ENCODE measurements at places on chromosomes 1 and 21.

GRCh38 chr1:15799004-15799867, 8.2 kb downstream of the UQCRHL start:
- DNase-seq: no peak

DNA sequence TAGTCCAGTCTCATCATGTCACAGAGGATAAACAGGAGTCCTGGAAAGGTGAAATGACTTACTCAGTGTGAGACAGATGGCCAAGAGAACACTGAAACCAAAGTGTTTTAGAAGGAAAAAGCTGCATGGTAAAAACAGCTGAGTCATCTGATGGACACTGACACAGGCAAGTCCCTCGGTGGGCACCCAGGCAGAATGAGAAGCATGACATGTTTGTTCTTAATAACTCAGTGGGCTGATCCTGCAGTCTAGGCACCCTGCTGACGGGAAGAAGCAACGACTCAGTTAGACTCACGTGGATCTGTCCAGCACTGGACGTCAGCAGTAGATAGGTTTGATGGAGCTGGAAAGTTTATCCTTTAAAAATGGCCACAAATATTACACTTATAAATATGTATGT, 116.9 kb downstream of the RGS7 start:
- DNase-seq: no peak

DNA sequence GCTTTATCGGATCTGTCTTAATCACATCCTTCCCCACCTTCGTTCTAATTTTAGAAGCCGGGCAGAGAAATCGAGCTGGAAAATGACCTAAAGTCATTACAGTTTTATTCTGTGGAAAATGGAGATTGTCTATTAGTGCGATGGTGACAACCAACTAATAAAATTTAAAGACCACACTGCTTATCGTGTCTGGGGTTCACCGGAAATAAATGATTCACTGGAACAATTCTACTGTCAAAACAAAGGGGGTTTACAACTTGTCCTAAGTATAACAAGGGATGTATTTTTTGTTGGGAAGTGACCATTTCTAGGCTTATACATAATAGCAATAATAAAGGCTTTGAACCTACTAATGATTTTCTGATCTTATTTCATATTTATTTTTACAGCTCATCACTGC, 55.6 kb downstream of the B3GALNT2 start:
- DNase-seq: no peak

- no peak for DNase-seq
Observed at GRCh38 chr1:225818229-225818628, 8.3 kb downstream of the EPHX1 start.

DNA sequence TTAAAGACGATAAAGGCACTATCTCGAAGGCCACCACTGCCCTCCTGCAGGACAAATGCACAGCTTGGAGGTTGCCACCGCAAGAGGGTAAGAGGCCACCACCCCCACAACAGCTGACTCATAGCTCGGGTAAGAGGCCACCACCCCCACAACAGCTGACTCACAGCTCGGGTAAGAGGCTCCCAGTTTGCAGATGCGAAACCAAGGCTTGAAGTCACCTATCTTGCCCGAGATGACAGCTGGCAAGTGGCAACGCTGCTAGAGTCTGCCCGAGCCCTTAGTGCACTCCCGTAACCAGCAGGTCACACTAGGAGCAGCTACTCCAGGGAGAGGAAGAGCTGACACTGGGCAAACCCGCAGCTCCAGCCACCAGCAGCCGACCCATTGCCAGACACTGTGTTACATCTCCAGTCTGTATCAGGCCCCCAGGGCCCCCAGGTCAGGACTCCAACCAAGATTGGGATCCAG, 17.1 kb upstream of the SPSB1 start:
- peak; percentile 45 for DNase-seq

DNA sequence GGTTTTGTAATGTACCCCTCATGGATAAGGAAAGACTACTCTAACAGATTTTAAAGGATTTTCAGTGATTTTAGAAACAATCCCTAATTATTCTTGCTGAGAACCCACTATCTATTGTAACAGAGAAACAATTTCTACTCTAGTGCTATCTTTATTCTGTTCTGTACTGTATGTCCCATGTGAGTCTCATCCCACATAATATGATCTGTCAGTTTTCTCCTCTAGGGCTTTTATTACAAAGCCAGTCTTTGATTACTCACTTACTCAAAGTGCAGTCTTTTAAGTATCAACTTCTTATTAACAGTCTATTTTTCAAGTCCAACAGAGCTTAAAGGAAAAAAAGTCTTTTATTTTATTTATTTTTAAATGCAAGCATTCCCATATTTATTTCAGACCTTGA, 54.8 kb downstream of the CTH start:
- no peak for DNase-seq

GRCh38 chr1:25727635-25728286, 72.2 kb upstream of the SELENON start:
- DNase-seq: no peak

GRCh38 chr1:89974696-89975470, 20.0 kb upstream of the ZNF326 start:
- no peak for DNase-seq

GRCh38 chr1:9890224-9890731, 19.8 kb downstream of the CTNNBIP1 start:
- DNase-seq: no peak

DNA sequence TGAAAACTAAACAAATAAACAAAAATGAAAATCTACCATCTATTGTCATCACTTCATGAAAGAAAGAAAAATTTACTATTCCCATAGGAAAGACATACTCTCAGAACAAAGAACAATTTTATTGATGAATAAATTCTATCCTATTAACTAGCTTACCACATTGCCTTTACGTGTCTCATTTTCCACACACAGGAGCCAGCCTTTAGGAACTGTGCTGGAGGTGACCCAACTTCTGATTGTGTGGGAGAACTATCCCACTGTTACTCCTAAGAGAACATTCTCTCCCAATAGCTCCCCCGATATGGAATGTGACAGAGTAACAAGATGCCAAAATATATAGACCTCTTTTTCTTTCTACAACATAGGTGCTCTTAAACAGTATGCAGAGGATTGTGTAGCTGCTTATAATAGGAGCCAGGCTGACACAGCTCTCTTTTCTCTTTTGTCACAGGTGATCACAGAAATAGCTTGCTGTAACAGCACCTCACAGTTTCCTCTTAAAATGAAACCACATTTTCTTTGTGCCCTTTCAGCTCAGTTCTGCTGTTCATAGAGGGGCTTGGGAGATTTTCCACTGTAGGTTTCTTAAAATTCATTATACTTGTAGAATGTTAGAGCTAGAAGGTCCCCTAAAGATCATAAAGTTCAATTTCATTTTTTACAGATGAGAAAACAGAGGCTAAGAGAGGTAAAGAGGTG, 35.5 kb downstream of the C21orf91 start:
- no peak for DNase-seq

GRCh38 chr1:19313961-19314882, 2.1 kb downstream of the SLC66A1 start:
- no peak for DNase-seq

GRCh38 chr1:175072099-175072951, 4.7 kb downstream of the TNN start:
- no peak for DNase-seq

DNA sequence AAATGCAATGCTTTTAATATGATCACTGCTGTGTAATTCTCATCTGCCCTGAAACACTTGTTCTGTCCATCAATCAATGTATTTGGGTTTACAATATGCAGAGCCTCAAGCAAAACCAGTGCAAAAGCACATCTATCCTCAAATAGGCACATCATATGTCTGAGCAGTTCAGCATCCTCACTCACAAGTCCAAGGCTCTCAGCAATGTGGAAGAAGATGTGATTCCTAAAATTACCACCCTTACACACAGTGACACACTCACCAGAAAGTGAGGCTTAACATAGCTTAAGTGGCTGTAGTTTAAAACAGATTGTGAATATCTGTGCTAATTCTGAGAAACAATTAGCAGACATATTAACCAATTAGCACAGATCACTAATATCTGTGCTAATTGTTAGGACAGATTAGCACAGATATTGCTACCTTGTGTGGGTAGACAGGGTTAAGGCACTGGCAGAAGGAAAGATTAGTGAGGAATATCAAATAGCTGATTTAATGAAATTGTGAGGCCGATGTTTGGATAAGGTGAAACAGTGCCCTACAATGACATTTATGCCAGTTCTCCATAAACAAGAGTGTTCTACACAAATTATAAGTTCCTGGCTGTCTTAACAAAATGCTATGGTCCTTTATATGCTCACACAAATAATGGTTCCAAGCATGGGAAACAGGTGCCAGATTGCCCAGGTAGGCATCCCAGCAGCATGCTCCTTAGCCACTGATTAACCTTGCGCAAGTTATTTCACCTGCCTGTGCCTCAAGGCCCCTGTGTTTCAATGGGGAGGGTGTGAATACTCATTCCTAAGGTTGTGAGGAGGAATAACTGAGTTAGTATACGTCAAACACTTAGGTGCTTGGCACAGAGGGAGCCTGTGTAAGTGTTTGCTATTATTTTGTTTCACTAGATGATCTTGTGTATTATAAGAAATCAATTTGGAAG, 41.7 kb downstream of the MRPL39 start:
- no peak for DNase-seq

DNA sequence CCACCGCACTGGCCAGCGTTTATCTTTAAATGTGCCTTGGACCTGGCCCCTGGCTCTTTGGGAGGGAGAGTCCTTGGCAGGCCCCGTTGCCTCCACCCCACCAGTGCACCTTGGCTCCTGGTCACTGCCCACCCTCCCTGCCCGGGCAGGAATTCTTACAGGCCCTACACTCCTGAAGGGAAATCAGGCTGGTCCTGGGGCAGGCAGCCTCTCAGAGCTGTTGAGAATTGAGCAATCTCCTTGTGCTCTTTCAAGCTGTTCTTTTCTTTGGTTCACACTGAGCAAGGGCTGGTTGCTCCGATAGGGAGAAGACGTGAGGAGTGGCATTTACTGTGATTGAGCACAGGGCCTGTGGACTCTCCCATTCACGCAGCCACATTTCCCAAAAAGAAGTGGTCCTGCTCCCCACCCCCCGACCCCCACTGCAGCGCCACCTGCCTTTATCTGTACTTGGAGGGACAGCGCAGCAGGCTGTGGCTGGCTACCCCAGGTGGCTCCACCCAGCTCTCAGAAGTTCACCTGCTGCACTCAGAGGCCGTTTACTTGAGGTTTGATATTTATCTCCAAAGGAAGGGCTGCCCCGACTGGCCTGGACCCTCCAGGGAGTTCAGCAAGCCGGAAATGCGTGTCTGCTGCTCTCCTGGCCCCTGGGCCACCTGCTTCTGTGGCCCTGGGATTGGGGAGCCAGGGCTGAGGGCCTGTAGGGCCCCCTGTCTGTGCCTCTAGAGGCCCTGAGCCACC, 47.8 kb downstream of the SKI start:
- no peak for DNase-seq

- no peak for DNase-seq
Observed at GRCh38 chr1:50371749-50372148, 51.5 kb downstream of the DMRTA2 start.

GRCh38 chr1:210310562-210311153, 18.0 kb upstream of the HHAT start:
- DNase-seq: no peak

DNA sequence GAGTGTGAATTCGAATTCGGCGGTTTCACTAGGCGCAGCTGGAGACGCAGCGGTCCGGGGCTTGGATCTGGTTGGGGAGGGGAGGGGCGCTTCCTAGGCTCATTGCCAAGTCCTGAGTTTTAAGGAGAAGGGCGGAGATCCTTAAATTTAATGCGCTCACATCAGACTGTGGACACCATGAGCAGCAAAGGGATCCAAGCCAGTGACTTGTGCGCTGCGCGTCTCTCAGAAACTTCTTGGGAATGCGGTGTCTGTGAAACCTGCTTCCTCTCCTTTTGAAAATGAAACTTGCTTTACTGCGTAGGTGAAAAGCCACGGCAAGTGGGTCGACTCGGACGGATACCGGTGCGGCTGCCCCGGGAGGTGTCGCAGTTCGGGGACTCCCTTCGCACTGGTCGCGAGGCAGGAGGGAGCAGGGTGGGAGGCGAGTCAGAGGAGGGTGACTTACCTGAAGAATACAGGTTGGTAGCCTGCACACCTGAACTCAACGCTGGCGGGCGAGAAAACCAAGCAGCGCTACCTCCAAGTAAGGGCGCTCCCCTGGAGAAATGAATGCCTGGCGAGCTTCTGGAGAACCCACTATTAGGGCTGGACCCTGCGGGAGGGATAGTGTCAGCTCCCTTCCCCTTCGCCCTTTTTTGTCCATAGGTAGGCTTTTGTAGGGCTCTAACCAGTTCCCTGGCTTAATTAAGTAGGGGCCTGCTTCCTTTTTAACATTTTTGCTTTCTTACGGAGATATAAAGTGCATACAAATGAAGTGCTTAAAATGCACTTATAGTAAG, 992 bp downstream of the TENT5C start:
- DNase-seq: peak; percentile 21

GRCh38 chr1:7497107-7497637, 273.9 kb upstream of the VAMP3 start:
- no peak for DNase-seq

GRCh38 chr1:170619241-170620028, 44.5 kb upstream of the PRRX1 start:
- DNase-seq: no peak

- DNase-seq: no peak
Observed at GRCh38 chr1:112866151-112866550, 89.8 kb downstream of the SLC16A1 start.

DNA sequence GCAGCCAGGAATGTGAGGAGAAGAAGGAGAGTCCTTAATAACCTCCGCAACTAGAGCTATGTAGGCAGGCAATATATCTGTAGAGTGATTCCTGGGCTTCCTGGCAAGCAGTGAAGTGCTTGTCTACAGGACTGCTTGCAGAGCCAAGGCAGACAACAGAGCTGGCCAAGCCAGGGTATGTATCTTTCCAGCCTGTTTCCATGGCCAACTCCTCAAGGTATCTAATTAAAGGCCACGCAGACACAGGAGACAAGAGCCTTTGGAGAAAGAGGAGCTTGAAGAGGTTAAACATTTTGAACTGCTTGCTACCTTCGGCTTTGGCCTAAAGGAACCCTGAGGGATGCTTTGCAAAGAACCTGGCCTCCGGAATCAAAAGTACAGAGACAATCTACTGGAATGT, 137.4 kb downstream of the PIGK start:
- DNase-seq: no peak

- DNase-seq: no peak
Observed at GRCh38 chr1:11475748-11476147, 3.2 kb upstream of the DISP3 start.

DNA sequence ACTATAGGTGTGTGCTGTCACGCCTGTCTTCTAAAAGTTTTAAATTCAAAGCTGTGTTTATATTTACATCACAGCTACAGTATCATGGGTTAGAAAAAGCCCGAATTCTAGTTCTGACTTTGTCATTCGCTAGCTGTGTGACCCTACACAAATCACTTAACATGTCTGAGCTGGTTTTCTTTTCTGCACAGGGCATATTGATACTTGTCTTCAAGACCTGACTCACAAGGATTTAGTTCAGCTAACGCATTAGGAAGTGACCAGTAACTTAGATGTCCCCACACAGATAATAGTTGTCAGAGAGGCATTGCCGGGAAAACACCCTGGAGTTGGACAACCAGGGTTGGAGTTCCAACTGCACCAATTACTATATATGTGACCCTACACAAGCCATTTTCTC, 25.9 kb downstream of the GIPC2 start:
- no peak for DNase-seq

- no peak for DNase-seq
Observed at GRCh38 chr1:211822677-211823407, 7.7 kb downstream of the LPGAT1 start.

- peak; percentile 85 for DNase-seq
Observed at GRCh38 chr1:15949453-15950245, 26.3 kb downstream of the ZBTB17 start.

- no peak for DNase-seq
Observed at GRCh38 chr21:37912616-37913015, 3.6 kb downstream of the KCNJ6 start.

All from activated T-helper 1 cell treated with anti-CD3 and anti-CD28 coated beads, Interleukin-2, amount 50 U/mL, for 16 hours (primary cell).